ENCODE measurements at places on chromosomes 16 and 17.

GRCh38 chr17:64171041-64171440 lies 41.1 kb upstream of the ERN1 start:
- peak; percentile 60 for DNase-seq

- peak; percentile 97 for DNase-seq
Observed at GRCh38 chr16:89711601-89712273, 9.0 kb downstream of the VPS9D1 start.

DNA sequence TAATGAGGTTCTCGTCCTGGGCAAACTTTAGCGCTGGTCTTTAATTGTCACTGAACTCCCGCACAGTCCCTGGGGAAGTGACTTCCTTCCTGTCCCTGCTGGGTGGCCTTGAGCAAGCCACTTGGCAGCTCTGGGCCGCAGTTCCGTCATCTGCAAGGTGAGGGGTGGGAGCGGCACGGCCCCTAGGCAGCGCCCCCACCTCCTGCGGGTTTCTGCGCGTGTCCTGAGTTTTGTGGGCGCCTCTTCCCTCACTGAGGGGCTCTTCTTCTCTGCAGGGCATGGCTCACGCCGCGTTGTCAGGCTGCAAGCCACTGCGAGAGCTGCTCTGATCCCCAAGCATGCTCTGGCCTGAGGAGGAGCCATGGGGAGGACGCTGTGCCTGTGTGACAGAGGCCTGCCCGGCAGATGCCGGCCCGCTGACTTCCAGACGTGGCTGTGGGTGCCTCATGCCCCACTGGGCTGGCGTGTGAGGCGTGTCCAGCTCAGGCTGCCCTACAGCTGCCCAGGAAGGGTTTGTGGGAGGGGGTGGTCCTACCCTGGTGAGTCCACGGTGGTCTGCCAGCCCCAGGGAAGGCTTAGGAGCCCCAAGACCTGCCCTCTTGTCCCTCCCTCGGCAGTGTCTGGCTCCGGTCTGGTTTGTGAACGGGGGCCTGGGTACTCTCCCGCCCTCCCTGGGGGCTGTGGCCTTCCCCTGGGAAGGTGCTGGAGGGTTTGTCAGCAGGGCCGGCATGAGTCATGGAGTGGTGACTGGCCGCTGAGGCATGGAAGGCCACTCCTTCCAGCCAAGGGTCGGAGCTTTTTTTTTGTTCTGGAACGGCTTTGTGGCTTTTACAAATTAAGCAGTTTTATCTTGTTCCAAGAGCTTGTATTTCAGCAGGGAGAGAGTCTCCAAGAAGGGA lies 182.0 kb downstream of the SEC14L1 start:
- DNase-seq: peak; percentile 93

DNA sequence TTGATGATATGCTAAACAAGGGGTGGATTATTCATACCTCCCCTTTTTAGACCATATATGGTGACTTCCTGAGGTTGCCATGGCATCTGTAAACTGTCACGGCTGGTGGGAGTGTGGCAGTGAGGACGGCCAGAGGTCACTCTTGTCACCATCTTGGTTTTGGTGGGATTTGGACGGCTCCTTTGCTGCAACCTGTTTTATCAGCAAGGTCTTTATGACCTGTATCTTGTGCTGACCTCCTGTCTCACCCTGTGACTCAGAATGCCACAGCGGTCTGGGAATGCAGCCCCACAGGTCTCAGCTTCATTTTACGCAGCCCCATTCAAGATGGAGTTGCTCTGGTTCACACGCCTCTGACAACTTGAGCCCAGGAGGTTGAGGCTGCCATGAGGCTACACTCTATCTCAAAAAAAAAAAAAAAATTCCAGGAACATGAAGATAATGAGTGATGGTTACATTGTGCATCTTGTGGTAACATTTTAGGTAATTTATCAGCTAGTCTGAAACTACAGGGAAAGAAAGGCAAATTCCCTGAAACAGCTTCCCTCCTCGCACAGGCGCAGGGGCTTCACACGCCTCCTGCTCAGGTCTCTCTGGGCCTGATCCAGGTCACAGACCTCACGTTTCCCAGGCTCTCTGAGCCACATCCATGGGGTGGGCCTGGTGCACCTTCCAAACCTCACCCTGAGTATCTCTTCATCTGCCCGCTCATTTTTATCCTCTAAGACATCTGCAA lies 15.3 kb upstream of the UBE2I start:
- no peak for DNase-seq

DNA sequence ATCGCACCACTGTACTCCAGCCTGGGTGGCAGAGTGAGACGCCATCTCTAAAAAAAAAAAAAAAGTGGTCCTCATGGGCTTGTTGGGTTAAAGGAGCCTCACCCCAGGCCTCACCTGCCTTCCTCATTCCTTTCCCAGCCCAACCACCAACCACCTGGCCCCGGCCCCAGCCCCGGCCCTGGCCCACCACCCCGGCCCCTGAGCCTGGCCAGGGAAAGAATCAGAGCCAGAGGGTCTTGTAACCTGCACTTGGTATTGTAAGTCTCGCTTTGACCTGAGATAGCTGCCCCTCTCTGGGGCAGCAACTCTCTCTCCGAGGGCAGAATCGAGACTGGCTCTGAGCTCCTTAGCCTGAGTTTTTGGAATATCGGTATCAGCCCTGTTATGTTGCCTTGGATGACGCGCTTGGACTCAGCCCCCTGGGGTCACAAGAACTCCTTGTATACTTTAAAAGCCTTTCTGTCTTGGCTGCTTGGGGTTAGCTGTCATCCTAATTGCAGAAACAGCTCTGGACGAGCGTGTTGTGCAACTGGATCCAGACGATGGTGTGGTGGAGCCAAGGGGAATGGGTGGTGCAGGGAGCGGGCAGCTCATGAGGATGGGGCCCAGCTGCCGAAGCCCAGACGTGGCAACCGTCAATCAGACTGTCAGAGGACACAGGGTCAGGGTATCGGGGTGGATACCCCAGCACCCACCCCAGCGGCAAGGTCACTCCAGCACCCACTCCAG lies 14.6 kb downstream of the SMTNL2 start:
- no peak for DNase-seq

- DNase-seq: no peak
Observed at GRCh38 chr17:44110011-44110686, 13.3 kb downstream of the HDAC5 start.

Measured in RWPE1 (cell line).